ENCODE measurements at places on chromosomes 5 and 9. TPM values are rescaled to one million over a fixed set of nuclear protein-coding genes. Genes with fewer than 3 reads are reported as not detected.

DNA sequence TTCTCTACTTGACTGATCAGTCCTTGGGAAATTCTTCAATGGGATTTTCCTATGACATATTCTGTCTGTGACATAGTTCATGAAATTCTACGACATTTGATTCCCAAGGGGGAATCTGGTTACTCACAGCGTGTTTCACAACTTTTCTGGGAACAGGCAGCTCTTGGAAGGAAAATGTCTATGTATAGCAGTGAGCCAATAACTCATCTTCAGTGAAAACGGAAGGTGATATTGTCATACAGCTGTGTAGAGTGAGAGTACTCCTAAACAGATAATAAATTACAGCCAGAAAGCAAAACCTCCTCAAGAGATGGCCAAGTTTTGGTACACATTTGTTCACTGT is 91.4 kb downstream of the C9orf152 start:
- DNase-seq = no peak

GRCh38 chr5:54692631-54693030 is 175.1 kb downstream of the SNX18 start:
- no peak for DNase-seq

DNA sequence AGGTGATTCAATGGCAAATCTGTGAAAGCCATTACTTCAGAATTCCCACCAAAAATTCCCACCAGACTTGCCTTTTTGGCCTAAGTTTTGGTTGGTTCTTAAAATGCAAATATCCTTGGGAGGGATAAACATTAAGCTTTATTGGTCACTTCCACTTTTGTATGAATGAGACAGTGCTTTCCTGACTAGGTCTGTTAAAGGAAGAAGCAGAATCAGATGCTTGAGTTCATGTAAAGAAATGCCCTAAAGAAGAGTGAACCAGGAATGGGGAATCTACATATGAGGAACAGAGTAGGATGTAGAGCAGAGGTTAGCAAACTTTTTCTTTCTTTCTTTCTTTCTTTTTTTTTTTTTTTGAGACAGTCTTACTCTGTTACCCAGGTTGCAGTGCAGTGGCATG is 129.3 kb downstream of the GCNT1 start:
- DNase-seq = no peak

DNA sequence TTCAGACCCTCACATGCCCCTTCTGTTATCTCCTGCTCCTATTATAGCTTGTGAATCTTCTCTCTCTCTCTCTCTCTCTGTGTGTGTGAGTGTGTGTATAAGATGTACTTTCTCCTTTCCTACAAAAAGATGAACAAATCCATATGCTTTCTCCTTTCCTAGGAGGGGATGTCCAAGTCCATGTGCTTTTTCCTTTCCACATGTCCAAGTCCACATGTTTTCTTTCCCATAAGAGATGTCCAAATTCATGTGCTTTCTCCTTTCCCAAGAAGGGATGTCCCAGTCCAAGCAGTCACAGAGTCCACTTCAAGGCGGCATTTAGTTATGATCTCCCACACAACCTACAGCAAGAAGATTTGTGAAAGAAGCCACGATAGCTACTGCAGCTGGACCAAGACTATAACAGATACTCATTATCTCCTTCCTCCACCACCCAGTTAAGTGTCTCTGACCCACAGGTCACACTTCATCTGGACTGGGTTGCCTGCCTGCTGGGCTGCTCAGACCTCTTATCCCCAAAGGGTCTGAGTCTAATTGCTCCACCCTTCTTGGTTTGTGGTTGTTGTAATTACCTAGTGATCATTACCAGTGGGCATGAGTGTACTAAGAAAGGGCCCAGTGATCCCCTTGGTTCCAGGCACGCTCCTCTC is 18.4 kb upstream of the FOXI1 start:
- no peak for DNase-seq

GRCh38 chr9:95822583-95823431 is 52.7 kb upstream of the ERCC6L2 start:
- DNase-seq = no peak

DNA sequence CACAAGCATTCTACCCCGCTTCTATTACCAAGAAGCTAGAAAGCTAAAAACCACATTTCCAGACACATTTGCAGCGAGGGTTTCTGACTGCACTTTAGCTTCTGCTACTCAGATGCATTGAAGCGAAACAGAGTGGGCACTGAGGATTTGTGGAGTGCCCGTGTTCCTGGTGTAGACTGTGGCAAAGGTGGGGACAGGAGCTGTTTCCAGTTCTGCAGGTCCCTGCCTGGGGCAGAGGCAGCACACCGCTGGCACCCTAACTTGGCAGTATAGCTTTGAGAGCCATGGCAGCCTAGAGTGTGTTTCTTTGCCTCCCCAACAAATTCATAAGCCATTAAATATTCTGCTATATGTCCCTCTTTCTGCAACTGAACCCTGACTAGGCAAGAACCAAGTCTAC is 108.6 kb upstream of the SPOCK1 start:
- no peak for DNase-seq

DNA sequence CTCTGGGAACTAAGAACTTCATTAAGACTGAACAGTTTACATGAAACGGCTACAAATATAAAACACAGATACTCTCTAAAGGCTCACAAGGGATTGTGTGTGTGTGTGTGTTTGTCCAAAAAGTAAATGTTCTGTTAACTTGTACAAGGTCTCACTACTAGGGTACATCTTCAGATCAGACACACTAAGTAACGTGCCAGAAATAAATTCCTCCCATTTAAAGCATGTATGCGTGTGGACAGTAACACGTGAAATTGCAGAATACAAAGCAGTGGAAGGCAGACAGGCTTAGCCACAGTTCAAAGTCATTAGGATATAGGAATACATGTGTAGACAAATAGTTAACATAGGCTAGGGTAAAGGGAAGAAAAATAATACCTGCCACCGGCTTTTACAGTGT is 1.8 kb downstream of the BNC2 start:
- DNase-seq = no peak

- DNase-seq = no peak
Measured at GRCh38 chr5:85278193-85278592, 893.5 kb upstream of the EDIL3 start.

DNA sequence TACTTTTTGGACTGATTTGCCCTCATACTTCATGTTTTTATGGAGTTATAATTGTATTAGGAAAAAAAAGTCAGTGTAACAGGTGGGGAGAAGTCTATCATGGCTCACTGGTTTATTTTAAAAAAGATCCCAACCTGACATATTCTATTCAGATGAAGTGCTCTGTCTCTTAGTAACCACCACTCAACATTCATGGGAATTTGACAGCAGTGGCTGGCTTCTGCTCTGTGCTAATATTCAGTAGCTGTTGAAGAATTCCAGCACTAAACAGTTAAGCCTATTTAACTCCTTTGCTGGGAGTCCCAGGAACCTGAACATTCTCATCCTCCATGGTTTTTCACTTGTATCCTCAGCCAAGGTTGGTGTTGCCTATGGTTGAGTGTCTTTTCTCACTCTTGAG is 23.1 kb downstream of the CMYA5 start:
- no peak for DNase-seq

- no peak for DNase-seq
Measured at GRCh38 chr9:124947727-124948391, 7.0 kb upstream of the GOLGA1 start.

DNA sequence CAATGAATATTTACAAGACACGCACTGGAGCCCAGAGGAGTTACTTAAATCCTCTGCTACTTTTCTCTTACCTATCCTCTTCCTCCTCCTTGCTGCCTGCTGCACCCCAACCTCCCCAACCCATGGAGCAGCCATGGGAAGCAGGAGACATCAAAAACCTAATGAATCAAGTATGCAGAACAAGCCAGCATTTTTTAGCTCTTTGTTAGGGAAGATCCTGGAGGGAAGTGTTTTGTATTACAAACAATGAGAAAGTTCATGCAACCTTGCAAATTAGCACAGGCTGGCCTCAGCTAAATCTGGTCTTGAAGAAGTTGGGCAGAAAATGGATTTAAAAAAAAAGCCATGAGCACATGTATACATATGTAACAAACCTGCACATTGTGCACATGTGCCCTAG is 498.8 kb downstream of the KIF4B start:
- DNase-seq = no peak

GRCh38 chr9:34025062-34025461 is 23.6 kb downstream of the UBAP2 start:
- no peak for DNase-seq

GRCh38 chr5:31415009-31415923 is 116.6 kb downstream of the DROSHA start:
- no peak for DNase-seq

DNA sequence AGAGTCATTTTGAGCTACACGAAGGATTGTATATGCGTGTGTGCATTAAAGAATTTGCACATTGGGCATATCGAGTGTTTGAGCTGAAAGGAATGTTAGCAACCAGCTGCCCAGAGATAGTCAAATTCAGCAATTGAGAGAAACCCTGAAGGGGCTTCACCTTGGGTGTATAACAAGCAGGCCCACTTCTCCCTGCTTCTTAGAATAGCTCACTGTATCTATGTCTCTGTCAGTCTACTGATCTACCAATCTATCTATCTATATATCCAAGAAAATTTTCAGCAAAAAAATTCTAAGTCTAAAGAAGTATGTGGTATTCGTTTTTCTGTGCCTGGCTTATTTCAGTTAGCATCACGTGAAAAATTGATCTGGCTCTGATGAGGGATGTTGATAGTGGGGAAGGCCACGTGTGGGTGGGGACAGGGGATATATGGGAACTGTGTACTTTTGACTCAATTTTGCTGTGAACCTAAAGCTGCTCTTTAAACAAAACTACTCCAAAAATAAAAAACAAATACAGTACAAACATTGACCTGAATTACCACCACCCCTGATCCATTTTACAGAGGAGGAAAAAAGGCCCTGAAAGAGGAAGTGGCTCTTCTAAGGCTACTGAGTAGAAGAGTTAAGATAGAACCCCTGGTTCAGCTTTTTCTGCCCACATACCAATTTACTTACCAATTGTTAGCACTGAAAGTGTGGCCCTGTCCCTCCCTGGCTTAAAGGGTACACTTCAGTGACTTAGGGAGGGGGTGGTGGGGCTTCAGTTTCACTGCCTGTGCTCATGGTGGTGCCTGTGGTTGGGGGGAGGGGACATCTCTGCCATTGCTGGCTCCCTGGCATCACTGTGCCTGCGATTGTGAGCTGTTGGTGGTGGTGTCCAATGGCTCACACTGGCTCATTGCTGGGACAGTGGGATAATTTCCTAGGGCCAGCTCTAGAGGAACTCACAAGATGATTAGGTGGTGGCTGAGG is 141.8 kb downstream of the DOCK2 start:
- no peak for DNase-seq

DNA sequence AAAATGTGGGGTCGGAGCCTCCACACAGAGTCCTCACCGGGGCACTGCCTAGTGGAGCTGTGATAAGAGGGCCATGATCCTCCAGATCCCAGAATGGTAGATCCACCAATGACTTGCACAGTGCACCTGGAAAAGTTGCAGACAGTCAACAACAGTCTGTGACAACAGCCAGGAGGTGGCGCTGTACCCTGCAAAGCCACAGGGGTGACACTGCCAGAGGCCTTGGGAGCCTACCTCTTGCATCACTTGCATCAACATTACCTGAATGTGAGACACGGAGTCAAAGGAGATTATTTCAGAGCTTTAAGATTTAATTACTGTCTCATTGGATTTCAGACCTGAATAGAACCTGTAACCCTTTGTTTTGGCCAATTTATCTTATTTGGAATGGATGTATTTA is 614.1 kb upstream of the CDH9 start:
- no peak for DNase-seq

GRCh38 chr5:100758306-100758705 is 144.8 kb downstream of the ST8SIA4 start:
- DNase-seq = no peak

Gene HEXB
- total RNA-seq = 18.6 TPM

Gene PCSK1
- 4.1 TPM for total RNA-seq

Gene PRRT1B
- not detected for total RNA-seq

Gene SPARC
- 148 TPM for total RNA-seq
